ENCODE measurements at places on chromosomes 13 and 19. TPM values are rescaled to one million over a fixed set of nuclear protein-coding genes. Genes with fewer than 3 reads are reported as not detected.

DNA sequence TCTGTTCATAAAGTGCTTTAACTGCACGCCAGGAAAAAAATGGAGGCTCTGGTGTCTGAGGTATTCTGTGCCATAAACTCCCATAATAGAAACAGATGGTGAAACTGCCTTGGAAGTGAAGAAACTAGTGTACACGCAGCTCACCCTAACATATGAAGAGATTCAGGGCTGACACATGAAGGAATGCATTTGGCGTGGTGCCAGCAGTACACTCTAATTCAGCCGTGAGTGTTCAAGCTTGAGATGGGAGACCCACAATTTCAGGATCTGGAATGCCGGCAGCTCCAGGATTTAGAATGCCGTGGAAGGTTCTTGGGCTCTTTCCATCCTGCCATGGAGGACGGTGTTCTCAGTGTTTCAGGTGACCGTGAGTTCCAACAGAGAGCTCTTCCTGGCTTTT is 478.4 kb downstream of the TSHZ3 start:
- H3K36me3 ChIP-seq, result no peaks in the 10 kb centered on the region
- H3K27me3 ChIP-seq, result peaks cover 11% of the 10 kb centered on the region
- no peak overlapping the region for H3K4me3 ChIP-seq
- DNase-seq, result no peak
- H3K27ac ChIP-seq, result no peak overlapping the region
- no peaks in the 10 kb centered on the region for H3K4me1 ChIP-seq

- H3K4me1 ChIP-seq, result peaks cover 36% of the 10 kb centered on the region
- H3K4me3 ChIP-seq, result peak within 1 kb of the TSS; percentile 98
- peaks cover 42% of the 10 kb centered on the region for H3K27me3 ChIP-seq
- peak; percentile 87 for DNase-seq
These were observed at the start of gene KDELR1 for GRCh38 chr19:48391100-48392005. TSS of gene KDELR1 (minus strand) at chr19:48391551. CDS start at chr19:48391358, 193 bp downstream.

- no peak overlapping the region for H3K27ac ChIP-seq
- no peaks in the 10 kb centered on the region for H3K36me3 ChIP-seq
These were observed 84.6 kb downstream of the NALCN start for GRCh38 chr13:101331731-101332130.

GRCh38 chr19:45150751-45151281 is 10.0 kb downstream of the NKPD1 start:
- peaks cover 6% of the 10 kb centered on the region for H3K36me3 ChIP-seq
- peaks cover 14% of the 10 kb centered on the region for H3K27me3 ChIP-seq
- no peak overlapping the region for H3K27ac ChIP-seq
- no peak for DNase-seq

Gene PPM1N
- 6.8 TPM for total RNA-seq
